Gastroesophageal sphincter (tissue), 4 donors: ENCODE measurements at places on chromosomes 2 and 18. TPM values are rescaled to one million over a fixed set of nuclear protein-coding genes. Genes with fewer than 3 reads are reported as not detected.

- peak; percentile 32 for ATAC-seq
Measured at GRCh38 chr2:10914272-10914693, 2.5 kb downstream of the KCNF1 start.

The CACNB4 gene
- total RNA-seq: 1.7 TPM

The ITPRIPL1 gene
- total RNA-seq: 1.0 TPM

The LIPG gene
- 0.16 TPM for total RNA-seq

GRCh38 chr2:66874411-66874810 lies 439.5 kb downstream of the MEIS1 start:
- no peak for ATAC-seq

The VWA3B gene
- not detected for total RNA-seq

- no peak for ATAC-seq
Measured at GRCh38 chr2:191246820-191247380, 1.7 kb downstream of the MYO1B start.

DNA sequence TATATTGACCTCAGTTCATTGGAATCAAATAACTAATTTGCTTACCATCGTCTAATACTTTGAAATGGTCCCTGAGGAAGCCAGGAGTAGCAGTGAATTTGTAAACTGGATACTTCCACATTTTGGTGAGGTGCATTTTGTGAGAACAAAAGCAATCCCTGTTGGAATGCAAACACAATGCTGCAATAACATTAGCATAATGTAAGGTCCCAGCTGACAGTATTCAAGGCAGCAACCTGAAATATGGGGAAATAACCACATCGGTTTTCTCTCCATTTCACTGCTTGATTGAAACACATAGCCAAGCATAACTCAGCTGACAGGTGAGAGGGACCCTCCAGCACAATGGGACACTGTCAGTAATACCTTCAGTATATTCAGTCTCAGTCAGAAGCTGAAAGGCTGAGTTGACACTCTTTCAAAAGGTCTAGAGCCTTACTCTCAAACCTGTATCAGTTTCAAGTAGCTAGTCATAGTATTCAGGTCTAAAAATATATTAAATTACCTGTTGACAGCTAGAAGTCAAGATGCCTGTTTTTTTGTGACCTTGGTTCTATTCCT lies 1311.9 kb upstream of the NRXN1 start:
- no peak for ATAC-seq

The CD207 gene
- total RNA-seq: 0.39 TPM

The OTX1 gene
- total RNA-seq: not detected

The MAP3K19 gene
- not detected for total RNA-seq

The PJVK gene
- 3.8 TPM for total RNA-seq

The SMYD1 gene
- 2.0 TPM for total RNA-seq

DNA sequence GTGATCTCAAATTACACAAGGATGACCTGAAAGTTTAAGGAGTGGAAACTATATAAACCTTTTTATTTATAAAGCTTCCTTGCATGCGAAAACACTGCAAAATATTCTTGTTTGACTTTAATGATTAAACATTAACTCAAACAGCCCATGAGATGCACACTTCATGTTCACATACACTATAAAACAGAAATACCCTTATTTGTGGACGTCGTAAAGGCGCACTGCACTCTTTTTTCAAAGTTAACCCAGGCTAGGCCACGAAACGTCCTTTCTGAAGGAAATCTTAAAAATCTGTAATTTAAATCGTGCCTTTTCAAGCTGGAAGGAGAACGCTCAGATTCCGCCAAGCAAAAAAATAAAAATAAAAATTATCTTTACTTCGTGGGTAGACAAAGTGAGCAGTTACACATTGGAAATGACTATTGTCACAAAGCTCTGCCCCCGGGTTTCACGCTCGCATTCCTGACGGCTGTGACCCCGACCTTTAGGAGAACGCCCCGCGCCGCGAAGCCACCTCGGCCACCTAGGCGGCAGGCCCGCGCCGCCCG lies 728 bp downstream of the FAM168B start:
- no peak for ATAC-seq

The CPLX4 gene
- total RNA-seq: not detected

- no peak for ATAC-seq
Measured at GRCh38 chr2:25590921-25591505, 82.4 kb downstream of the DTNB start.

DNA sequence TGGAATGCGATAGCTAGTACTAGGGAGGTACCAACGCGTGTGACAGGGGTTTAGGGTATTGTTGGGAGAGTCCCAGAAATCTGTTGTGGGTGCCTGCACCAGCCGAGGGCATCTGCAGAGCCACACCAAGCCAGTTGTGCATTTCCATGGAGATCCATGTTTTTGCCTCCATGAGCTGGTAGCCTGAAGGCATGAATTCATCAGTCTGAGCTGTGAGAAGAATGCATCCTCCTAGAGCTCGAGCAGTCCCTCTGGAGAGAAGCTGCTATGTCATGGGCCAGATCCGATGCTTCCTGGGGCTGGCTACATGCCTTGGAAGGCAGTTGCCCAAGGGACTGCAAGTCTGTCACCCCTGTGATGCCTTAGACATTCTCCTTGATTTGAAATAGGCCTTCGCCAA lies 57.9 kb downstream of the LIPG start:
- no peak for ATAC-seq

DNA sequence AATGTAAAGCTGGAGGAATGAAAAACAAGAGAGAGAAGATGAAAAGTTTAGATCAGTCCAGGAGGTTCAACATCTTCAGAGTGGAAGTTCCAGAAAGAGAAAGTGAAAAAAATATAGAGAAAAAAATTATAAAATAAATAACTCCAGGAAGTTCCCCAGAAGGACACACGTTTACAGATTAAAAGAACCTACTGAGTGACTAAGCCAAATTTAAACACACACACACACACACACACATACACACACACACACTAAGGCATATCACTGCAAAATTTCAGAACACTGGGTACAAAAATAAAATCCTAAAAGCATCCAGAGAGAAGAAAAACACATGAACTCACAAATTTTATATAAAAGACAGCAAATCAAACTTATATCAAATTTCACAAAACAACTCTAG lies 85.9 kb upstream of the PMAIP1 start:
- no peak for ATAC-seq

DNA sequence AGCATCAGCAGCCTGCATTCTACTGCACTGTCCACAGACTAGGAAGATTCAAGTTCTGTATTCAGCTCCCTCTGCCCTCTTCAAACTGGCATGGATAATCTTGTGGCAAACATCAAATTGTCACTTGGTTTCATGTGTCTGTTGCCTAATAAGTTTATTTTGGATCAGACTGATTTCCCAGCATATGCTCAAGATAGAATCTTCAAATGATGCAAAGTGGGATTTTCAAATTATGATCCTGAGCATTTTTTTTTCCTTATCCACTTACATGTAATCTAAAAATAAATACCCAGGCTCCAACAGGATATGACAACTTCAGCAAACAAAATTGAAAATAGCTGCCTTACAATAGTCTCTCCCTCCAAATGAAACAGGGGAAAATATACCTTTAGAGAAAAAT lies 160.9 kb upstream of the VRK2 start:
- no peak for ATAC-seq

- ATAC-seq: no peak
Measured at GRCh38 chr18:51541230-51541629, 343.7 kb upstream of the MEX3C start.

The RTN4 gene
- total RNA-seq: 216 TPM

The CREG2 gene
- not detected for total RNA-seq

- no peak for ATAC-seq
Measured at GRCh38 chr2:168278424-168278888, 31.1 kb upstream of the STK39 start.

The ALPG gene
- total RNA-seq: not detected

DNA sequence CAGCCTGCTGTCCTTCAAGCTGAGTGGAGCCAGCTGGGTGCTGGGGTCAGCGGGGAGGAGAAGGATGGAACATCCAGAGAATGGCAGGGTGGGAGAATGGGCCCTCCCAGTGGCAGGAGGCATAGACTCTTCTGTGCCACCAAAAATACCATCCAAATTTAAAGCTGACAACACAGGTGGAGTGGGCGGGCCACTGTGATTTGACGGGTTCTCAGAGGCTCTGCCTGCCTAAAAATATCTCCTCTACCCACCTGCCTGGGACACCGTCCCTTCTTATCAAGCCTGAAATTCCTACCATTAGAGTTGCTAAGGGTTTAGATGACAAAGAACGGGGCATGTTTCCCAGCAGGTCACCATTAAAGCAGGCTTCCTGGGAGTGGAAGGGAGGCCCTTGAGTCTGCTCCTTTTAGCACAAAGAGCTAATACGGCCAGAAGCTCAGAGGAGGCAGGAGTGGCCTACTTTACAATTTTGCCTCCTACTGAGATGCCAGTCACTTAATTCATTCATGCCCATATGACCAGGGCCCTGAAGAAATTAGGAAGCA lies 19.8 kb upstream of the MARCHF4 start:
- ATAC-seq: no peak

DNA sequence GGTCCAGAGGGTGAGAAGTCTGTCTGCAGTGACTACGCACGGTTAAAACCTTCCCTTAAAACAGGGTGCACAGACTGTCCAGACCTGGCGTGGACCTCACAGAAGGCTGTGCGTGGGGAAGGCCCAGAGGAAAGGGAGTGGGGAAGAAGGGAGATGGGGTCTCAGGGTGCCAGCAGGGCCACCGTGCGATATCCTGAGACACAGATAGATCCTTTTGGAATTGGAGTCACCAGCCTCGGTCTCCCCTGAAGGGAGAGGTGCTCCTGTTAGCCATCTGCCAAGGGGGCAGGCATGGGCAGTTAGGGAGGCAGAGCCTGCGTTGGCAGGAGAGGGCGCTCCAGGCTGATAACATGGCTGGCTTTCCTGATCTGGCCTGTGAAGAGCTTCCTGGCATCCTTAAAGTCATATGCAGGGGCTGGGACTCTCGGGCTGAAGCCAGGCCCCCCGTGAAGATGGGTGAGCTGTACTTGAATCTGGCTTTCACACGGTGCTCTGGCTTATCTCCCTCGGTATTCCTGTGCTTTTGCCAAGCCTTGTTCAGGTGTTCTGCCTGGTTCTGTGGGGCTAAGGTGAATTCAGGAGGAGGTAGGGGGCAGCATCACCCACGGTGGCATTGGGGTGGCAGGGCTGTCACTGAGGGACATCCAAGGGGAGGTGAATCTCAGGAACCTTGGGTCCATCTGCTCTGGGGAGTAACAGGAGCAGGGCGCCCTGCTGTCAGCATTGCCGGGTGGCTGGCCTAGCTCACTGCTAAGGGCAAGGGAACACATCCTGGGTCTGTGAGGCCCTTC lies 107.2 kb upstream of the SMAD2 start:
- ATAC-seq: no peak

The SCN9A gene
- 7.5 TPM for total RNA-seq

The HNMT gene
- 52.8 TPM for total RNA-seq

DNA sequence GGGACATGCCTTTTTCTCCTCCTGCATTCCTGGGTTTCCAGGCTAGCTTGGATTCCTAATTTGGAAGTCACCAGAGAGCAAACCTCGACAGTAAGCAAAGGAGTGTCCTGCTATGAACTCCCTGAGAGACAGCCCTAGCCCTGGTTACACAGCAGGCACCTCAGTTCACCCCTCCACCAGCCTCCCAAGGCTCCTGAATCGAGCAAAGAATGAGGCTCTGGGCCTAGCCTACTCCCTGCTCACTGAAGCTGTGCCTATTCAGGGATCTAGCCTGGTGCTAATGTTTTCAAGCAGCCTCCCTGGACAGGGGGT lies 66.7 kb upstream of the RMDN2 start:
- peak; percentile 81 for ATAC-seq

DNA sequence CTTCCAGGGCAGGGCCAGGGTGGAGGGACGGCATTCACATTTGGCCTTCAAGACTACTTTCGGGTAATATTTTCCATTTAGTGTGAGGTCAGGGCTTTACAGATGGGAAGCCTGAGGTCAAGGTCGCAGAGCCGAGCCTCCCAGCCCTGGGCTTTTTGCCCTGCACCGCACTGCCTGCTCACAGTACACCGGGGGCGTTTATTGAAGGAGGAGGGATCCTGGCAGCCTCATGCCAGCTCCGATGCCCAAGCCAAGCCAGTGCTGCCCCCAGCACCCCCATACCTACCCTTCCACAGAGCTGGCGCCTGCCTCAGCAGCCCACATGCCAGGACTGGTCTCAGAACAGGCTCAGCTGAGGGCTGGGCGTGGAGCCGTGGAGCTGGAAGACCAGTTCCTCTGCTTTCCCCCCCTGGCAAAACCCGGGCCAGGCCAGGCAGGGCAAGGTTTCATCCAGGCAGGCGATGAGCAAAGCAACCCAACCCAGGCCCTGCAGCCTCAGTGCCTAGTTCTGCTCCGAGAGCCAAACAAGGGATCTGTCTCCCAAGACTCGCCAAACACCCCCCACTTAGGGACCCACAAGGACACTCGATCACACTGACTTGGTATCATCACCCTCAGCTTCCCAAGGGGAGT lies 11.9 kb downstream of the SDC1 start:
- ATAC-seq: no peak

GRCh38 chr18:55878224-55878623 lies 290.2 kb upstream of the TCF4 start:
- no peak for ATAC-seq

DNA sequence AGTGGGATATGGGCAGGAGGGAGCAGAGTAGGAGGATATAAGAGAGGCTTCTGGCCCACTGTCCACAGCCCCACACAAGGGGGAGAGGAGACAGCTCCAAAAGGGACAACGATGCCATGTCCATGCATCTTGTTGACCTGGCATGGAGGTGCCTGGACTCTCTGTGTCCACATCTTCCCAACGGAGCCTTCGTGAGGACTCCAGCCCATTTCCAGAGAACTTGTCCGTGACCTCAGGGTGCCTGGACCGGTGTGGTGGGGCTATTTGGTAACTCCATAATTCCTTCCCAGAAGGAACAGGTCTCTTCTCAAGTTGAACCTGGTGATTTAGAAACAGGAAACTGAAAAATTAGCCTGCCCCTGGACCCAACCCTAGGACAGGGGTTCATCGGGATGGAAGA lies 133.9 kb downstream of the CYP26B1 start:
- ATAC-seq: no peak

GRCh38 chr2:26644188-26644835 lies 3.1 kb upstream of the CIB4 start:
- ATAC-seq: no peak

- peak; percentile 97 for ATAC-seq
Measured at GRCh38 chr2:95121407-95122196, at the start of gene MRPS5. Gene MRPS5 (minus strand): TSS chr2:95121808. CDS start chr2:95121791, 17 bp downstream.

DNA sequence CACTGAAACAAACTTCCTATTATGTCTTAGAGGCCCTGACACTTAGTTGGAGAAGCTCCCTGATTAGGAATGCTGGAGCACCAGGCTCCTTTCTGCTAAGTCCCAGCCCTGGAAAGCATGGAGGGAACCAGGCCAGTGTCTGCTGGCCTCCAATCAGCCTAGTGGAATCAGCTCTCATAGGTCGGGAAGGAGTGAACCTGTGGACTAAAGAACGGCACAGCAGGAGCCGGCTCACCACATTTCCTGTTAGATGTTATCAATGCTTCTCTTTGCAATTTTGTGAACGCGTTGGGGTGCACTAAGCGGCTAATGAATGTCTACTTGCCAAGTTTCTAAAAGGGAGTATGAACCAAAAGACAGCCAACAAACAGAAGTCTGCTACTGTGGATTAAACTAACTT lies 296.6 kb downstream of the NAPG start:
- ATAC-seq: no peak

GRCh38 chr2:134460583-134460998 lies 206.7 kb downstream of the MGAT5 start:
- ATAC-seq: no peak

The NGEF gene
- total RNA-seq: 0.49 TPM

The DCTN1 gene
- total RNA-seq: 197 TPM

The CABYR gene
- total RNA-seq: 6.7 TPM
